ENCODE measurements at places on chromosomes 6 and 20. TPM values are rescaled to one million over a fixed set of nuclear protein-coding genes. Genes with fewer than 3 reads are reported as not detected.

- DNase-seq: no peak
Measured at GRCh38 chr6:31750411-31751022, 10.7 kb downstream of the MSH5 start.

DNA sequence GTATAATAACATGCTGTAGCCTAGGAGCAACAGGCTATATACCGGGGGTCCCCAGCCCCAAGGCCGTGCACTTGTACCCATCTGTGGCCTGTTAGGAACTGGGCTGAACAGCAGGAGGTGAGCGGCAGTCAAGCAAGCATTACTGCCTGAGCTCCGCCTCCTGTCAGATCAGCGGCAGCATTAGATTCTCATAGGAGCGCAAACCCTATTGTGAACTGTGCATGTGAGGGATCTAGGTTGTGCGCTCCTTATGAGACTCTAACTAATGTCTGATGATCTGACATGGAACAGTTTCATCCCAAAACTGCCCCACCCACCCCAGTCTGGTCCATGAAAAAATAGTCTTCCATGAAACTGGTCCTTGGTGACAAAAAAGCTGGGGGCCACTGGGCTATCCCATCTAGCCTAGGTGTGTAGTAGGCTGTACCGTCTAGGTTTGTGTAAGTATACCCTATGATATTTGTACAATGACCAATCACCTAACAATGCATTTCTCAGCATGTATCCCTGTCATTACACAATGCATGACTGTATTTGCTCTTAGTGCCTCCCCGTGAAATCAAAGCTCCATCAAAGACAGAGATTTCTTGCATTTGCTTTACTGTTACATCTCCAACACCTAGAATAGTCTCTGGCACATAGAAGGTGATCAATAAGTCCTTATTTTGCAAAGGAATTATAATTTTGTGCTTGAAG is 30.8 kb downstream of the NHSL1 start:
- no peak for DNase-seq

DNA sequence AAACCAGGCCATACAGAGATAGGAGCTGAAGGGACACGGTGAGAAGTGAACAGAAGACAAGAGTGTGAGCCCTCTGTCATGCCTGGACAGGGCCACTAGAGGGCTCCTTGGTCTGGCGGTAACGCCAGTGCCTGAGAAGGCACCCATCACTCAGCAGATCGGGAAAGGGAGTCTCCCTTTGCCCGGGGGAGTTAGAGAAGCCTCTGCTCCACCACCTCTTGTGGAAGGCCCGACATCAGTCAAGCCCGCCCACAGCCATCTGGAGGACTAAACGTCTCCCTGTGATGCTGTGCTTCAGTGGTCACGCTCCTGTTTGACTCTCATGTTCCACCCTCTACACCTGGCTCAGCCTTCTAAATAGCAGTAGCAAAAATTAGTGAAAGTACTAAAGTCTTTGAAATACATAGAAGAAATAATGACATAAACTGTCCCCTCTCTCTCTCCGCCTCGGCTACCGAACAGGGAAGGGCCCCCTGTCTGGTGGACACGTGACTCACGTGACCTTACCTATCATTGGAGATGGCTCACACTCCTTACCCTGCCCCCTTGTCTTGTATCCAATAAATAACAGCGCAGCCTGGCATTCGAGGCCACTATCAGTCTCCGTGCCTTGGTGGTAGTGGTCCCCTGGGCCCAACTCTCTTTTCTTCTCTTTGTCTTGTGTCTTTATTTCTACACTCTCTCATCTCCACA is 66.7 kb downstream of the RPP21 start:
- DNase-seq: peak; percentile 66

DNA sequence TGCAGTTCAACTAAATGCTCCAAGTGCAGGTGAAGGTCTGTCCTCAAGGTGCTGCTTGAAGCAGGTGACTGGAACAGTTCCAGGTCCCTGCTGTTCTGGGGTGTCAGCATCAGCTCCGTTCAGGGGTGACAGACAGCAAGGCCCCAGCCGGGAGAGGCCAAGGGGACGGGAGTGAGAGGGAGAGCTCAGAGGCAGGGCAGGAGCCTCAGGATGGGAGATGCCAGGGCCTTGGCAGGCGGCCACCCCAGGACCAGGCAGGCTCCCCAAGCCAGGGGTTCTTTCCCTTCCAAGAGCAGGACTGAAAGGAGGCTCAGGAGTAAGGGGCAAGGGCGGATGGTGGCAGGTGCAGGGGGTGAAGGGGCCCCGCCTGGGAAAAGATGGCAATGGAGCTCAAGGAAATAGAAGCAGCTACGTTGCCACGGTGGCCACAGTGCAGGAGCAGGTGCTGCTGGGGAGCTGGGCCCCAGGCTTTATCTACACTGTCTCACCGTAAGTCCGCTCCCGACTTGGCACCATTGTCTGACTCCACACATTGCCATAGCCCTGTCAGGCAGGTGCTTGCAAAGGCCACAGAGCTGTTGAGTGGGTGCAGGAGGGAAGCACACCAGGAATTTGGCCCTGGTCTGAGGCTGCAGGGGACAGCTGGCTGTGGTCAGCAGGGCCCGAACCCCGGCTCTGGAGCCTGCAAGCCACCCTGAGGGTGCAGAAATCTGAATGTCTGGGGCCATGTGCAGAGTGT is 43.1 kb downstream of the ERMARD start:
- no peak for DNase-seq

DNA sequence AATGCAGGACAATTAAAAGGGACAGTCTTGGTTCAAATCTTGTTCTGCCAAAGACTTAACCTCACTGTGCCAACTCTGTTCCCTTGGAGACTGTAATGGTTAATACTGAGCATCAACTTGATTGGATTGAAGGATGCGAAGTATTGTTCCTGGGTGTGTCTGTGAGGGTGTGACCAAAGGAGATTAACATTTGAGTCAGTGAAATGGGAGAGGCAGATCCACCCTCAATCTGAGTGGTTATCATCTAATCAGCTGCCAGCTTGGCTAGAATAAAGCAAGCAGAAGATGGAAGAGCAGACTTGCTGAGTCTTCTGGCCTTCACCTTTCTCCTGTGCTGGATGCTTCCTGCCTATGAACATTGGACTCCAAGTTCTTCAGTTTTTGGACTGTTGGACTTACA is 474.4 kb downstream of the CD83 start:
- DNase-seq: no peak

DNA sequence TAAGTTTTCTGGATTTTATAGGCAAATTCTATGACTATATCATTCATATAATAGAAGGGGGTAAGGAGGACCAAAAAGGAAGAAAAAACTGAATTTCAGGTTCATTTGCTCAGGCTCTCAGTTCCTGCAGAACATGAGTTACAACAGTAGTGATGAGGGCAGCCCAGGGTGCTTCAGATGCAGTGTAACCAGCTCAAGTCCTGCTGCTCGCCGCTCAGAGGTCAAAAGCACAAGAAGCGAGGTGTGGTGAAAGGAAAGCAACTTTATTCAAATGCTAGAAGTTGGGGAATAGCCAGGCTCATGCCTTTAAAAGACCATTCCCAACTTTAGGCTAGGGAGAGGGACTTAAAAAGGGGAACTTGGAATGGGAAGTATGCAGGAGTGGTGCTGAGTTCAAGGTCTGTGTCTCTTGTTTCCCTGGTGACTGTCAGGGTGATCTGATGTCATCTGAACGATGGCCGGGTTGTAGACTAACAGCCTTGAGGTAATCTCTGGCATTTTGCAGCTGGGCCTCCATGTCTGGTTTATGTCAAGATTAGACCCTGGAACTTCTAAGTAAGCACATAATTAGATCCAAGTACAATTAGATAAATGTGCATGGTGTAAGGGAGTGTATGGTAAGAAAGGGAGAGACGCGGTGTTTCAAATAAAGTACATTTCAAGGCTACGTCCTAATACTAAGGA is 14.5 kb upstream of the SEC63 start:
- no peak for DNase-seq

GRCh38 chr6:138374230-138374629 is 3.5 kb upstream of the SMIM28 start:
- DNase-seq: no peak

- DNase-seq: no peak
Measured at GRCh38 chr6:170175644-170176135, 115.2 kb downstream of the DLL1 start.

- DNase-seq: peak; percentile 15
Measured at GRCh38 chr6:15370733-15371671, 125.1 kb downstream of the JARID2 start.

DNA sequence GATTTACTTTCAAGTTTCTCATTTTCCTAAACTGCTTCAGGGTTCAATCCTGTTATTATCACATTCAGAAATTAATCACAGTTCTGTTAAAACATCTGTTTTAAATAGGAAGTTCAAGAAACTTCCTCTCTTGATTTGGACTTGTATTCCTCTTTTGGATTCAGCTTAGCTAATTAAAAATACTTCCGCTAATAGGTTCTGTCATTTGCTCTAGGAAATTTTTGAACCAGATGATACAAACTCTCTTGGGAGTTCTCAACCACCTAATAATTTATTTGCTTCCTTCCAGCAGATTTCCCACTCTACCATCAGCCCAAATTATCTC is 15.9 kb upstream of the TMEM30A start:
- DNase-seq: no peak

- peak; percentile 56 for DNase-seq
Measured at GRCh38 chr6:7939184-7939863, 28.7 kb upstream of the TXNDC5 start.

- DNase-seq: no peak
Measured at GRCh38 chr6:79602859-79603258, 28.3 kb upstream of the SH3BGRL2 start.

The TREM1 gene
- not detected for total RNA-seq

The GPX5 gene
- not detected for total RNA-seq

The SYNCRIP gene
- 160 TPM for total RNA-seq

The TENT5A gene
- total RNA-seq: 1.5 TPM

The CDSN gene
- not detected for total RNA-seq

The PRR18 gene
- total RNA-seq: not detected
